ENCODE measurements at places on chromosomes 16 and 17.

DNA sequence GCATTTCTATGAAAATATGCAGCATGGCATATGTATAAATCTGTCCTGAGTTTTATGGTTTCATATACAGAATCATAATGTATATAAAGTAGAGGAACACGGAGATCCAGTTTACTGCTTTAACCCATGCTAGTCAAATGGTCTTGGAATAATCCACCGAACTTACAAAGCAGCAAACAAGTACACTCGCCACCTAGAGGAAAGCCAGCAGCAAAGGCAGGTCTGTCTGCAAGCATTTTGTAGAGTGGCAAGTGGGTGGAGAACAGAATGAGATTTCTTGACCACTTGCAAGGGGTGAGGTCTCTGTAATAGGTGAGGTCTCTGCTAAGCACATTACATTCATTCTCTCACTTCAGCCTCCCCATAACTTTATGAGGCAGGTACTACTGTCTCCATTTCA, 308.3 kb downstream of the CA10 start:
- H3K27ac ChIP-seq, result no peak overlapping the region
- H3K36me3 ChIP-seq, result no peaks in the 10 kb centered on the region
- no peak for DNase-seq
- peaks cover 6% of the 10 kb centered on the region for H3K27me3 ChIP-seq
- H3K4me3 ChIP-seq, result no peak overlapping the region
- no peaks in the 10 kb centered on the region for H3K4me1 ChIP-seq

DNA sequence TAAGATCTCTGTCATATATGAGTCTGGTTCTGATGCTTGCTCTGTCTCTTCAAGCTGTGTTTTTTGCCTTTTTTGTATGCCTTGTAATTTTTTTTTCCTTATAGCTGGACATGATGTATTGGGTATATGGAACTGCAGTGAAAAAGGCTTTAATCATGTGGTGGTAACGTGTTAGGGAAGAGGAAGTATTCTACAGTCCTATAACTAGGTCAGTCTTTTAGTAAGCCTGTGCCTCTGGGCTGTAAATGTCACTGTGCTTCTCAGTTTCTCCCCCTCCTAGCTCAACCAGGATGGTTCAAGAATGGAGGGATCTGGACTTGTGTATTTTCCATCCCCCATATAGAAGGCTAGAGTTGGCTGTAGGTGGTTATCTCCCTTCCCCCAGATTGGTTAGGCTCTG, 202.3 kb upstream of the AXIN2 start:
- H3K4me1 ChIP-seq, result no peaks in the 10 kb centered on the region
- H3K27me3 ChIP-seq, result no peaks in the 10 kb centered on the region
- DNase-seq, result no peak
- no peaks in the 10 kb centered on the region for H3K36me3 ChIP-seq
- no peak overlapping the region for H3K4me3 ChIP-seq

GRCh38 chr16:79623062-79623461, 22.5 kb upstream of the MAF start:
- no peaks in the 10 kb centered on the region for H3K27me3 ChIP-seq
- H3K27ac ChIP-seq, result no peak overlapping the region
- H3K36me3 ChIP-seq, result no peaks in the 10 kb centered on the region
- DNase-seq, result no peak
- no peak overlapping the region for H3K4me3 ChIP-seq
- H3K4me1 ChIP-seq, result peaks cover 15% of the 10 kb centered on the region

DNA sequence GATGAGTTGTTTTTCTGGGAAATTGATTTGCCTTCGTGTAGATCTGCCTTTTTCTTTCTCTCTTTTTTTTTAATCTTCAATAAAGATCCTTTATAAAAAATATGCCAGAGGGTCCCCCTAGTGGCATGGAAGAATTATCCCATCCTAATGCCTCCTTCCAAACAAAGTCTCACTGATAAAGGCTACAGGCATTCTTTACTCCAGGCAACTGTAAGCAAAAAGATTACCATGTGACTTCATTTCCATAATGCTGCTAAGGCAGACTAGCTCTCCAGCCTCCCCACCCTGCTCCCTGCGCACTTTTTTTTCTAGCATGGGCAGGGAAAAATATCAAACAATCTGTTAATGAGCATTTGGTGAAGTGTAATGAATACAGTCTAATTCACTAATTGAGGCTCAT, 220.2 kb upstream of the CDH8 start:
- no peaks in the 10 kb centered on the region for H3K27me3 ChIP-seq
- no peak overlapping the region for H3K4me3 ChIP-seq
- no peaks in the 10 kb centered on the region for H3K36me3 ChIP-seq
- H3K27ac ChIP-seq, result no peak overlapping the region

DNA sequence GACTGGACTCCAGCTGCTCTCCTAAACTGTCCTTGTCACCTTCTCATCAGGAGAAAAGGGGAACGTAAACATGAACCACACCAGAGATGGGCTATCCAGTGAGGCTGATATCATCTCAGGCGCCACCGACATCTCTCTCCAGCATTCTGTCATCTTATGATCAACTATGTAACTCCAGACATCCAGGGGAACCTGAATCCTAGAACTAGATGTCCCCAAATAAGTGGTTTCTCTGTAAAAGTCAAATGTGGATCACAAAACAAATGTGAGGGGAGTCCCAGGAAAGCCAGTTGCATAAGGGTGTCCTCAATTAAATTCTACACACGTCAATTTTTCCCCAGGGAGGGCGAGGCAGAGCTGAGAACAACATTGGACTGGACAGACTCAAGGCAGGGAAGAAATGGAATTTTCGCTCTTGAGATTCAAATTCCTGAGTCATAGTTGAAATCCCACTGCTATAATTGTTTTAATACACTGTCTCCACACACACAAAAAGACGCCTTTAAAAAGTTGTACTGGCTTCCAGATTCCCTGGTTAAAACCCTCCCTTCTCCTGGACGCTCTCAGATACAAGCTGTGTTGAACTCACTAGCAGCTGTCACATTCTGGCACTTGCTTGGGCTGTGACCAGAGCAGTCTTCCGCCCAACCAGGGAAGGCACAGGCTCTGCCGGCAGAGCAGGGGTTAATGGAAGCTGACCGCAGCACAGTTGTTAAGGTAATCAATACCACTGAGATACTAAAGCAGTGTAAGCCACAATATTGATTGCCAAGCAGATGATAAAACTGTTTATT, 62.6 kb downstream of the ZFHX3 start:
- no peaks in the 10 kb centered on the region for H3K27me3 ChIP-seq
- no peak overlapping the region for H3K27ac ChIP-seq
- no peak overlapping the region for H3K4me3 ChIP-seq
- no peaks in the 10 kb centered on the region for H3K36me3 ChIP-seq

DNA sequence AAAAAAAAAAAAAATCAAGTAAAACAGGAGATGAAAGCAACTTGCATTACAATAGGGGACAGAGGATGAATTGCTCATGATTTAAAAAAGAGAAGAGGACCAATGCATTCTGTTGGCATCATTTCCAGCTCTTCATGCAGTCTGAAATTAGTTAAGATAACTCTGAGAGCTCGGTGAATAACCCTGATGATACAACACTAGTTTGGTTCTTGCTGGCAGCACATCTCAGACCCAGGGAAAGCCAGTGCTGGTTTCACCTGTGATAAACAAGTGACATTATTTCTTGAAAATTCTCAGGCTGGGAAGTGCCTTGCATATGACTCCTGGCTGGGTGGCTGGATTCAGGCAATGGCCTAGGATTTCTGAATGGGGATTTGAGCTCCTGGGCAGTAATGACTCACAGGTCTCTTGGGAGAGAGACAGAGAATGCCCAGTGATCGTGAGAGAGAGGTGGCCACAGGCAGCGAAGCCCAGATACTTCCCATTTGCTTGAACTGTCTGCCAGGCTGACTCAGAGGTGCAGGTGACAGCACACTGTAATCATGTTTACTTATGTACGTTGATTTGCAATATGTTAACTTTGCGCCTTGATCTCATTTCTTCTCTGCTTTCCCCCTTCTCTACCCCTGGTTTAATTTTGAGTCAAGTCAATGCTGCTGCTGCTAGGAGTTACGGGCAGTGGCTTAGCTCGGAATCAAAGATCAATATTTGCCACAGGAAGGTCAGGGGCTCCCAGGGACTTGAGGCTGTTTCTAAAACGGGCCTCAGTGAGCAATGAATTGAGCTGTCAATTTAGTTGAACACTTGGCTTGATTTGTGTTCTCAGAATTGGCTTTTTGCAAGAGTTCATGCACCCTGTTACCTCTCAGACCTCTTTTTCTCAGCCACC, 27.1 kb downstream of the ARSG start:
- no peak overlapping the region for H3K27ac ChIP-seq
- H3K36me3 ChIP-seq, result no peaks in the 10 kb centered on the region
- no peak overlapping the region for H3K4me3 ChIP-seq

- H3K36me3 ChIP-seq, result peaks cover 74% of the 10 kb centered on the region
- no peak for DNase-seq
- H3K4me1 ChIP-seq, result no peaks in the 10 kb centered on the region
- no peaks in the 10 kb centered on the region for H3K27me3 ChIP-seq
- no peak overlapping the region for H3K4me3 ChIP-seq
Measured at GRCh38 chr17:18877104-18877645, 19.2 kb downstream of the PRPSAP2 start.

- no peak for DNase-seq
- H3K4me3 ChIP-seq, result no peak overlapping the region
- H3K4me1 ChIP-seq, result peaks cover 32% of the 10 kb centered on the region
- H3K36me3 ChIP-seq, result peaks cover 5% of the 10 kb centered on the region
- peaks cover 78% of the 10 kb centered on the region for H3K27me3 ChIP-seq
- no peak overlapping the region for H3K27ac ChIP-seq
Measured at GRCh38 chr17:79789943-79790804, 6.7 kb downstream of the CBX8 start.

- no peak for DNase-seq
- peaks cover 55% of the 10 kb centered on the region for H3K4me1 ChIP-seq
- no peak overlapping the region for H3K4me3 ChIP-seq
- H3K27ac ChIP-seq, result no peak overlapping the region
Measured at GRCh38 chr16:68366062-68366461, 55.2 kb downstream of the PRMT7 start.

- no peaks in the 10 kb centered on the region for H3K36me3 ChIP-seq
- no peaks in the 10 kb centered on the region for H3K4me1 ChIP-seq
- DNase-seq, result no peak
- H3K27ac ChIP-seq, result no peak overlapping the region
- H3K27me3 ChIP-seq, result no peaks in the 10 kb centered on the region
Measured at GRCh38 chr16:5634666-5635180, 537.1 kb upstream of the EEF2KMT start.

DNA sequence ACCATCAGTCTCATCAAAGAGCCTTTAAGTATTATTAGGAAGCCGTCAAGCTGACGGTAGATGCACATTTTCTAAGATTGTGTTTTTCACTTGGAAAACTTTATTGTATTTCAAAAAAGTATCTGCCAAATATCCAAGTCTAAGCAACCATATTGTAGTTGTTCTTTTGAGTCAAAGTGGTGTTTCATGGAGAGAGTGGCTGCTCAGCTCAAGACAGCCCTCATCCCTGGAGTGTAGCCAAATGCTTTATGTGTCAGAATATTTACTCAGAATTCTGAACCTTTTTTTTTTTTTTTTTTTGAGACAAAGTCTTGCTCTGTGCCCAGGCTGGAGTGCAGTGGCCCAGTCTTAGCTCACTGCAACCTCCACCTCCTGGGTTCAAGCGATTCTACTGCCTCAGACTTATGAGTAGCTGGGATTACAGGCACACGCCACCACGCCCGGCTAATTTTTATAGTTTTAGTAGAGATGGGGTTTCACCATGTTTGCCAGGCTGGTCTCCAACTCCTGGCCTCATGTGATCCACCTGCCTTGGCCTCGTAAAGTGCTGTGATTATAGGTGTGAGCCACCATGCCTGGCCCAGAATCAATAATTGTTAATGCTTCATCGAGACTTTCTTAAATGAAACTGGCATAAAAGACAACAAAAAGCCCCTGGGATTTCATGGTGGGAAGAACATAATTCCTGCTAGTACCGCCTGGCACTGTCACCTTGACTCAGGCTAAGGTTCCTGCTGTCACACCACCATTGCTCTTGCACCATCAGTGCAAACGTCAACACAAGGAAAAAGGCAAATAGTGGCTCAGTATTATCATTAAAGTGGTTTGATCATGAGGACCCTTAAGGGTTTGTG, 45.5 kb downstream of the PRKCA start:
- H3K4me1 ChIP-seq, result peaks cover 35% of the 10 kb centered on the region
- H3K27ac ChIP-seq, result no peak overlapping the region
- H3K27me3 ChIP-seq, result no peaks in the 10 kb centered on the region
- no peak overlapping the region for H3K4me3 ChIP-seq
- H3K36me3 ChIP-seq, result no peaks in the 10 kb centered on the region

DNA sequence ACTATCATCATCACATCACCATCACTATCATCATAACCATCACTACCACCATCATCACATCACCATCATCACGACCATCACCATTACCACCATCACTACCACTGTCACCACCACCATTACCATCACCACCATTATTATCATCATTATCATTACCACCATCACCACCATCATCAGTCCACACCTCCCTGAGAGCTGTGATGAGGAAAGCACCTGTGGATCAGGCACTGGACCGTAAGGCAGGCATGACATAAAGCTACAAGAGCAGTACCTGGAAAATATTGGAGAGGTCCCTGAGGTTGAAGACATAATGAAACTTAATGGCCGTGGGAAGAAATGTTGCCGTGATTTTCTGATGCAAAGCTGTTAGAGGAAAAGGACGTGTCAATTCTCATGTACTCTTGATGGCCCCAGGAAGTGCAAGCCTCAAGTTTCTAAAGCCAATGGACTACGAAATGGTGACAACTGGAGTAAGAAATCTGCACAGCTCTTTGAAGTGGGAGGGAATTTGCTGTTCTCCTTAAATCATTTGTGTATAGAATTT, 98.4 kb downstream of the DNAH17 start:
- no peaks in the 10 kb centered on the region for H3K36me3 ChIP-seq
- H3K27me3 ChIP-seq, result peaks cover 2% of the 10 kb centered on the region
- no peak overlapping the region for H3K27ac ChIP-seq
- no peak for DNase-seq
- H3K4me1 ChIP-seq, result peaks cover 19% of the 10 kb centered on the region
- no peak overlapping the region for H3K4me3 ChIP-seq

GRCh38 chr16:15641753-15642556, 999 bp downstream of the MARF1 start:
- peaks cover 25% of the 10 kb centered on the region for H3K36me3 ChIP-seq
- no peak for DNase-seq
- H3K27me3 ChIP-seq, result no peaks in the 10 kb centered on the region

DNA sequence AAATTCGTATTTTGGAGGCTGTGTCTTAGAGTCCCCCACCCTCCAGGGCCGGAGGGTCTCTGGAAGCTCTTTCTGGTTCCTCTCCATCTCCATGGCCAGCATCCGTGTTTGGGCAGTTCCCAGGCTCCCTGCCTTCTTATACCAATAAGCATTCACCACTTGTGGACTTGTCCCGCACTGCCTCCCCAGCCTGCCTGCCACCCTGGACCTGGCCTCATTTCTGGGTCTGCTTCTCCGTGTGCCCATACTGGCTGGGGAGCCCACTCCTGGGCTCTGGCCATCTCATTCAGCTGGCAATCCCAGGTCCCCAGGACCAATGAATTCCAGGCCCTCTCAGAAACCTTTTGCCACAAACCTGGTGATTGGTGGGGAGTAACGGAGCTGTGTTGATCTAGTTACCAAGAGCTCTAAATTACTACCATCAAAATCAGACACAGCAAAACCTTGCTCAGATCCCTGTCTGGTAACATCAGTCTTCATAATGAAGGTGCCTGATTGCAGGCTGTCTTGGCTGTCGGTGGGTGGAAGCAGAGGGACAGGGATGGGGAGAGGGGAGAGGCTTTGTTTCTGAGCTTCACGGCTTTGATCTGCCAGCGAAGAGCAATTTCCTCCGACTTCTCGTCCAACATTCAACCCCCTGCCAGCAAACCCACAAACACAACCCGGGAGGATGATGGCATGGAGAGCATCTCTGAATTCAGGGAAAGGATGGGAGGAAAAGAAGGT, 27.7 kb upstream of the CRHR1 start:
- no peak overlapping the region for H3K4me3 ChIP-seq
- DNase-seq, result no peak
- H3K27me3 ChIP-seq, result peaks cover 30% of the 10 kb centered on the region

Measured in CD4-positive, alpha-beta T cell (primary cell).